ENCODE measurements at places on chromosomes 3 and 15.

- no peak overlapping the region for H3K27ac ChIP-seq
- DNase-seq = no peak
- H3K27me3 ChIP-seq = no peaks in the 10 kb centered on the region
- no peaks in the 10 kb centered on the region for H3K4me1 ChIP-seq
Measured at GRCh38 chr15:82663186-82663600, 16.0 kb upstream of the CPEB1 start.

GRCh38 chr3:159634483-159634882, 354.2 kb upstream of the IL12A start:
- DNase-seq = no peak
- H3K27ac ChIP-seq = no peak overlapping the region
- no peak overlapping the region for H3K4me3 ChIP-seq
- no peaks in the 10 kb centered on the region for H3K27me3 ChIP-seq
- H3K36me3 ChIP-seq = no peaks in the 10 kb centered on the region

DNA sequence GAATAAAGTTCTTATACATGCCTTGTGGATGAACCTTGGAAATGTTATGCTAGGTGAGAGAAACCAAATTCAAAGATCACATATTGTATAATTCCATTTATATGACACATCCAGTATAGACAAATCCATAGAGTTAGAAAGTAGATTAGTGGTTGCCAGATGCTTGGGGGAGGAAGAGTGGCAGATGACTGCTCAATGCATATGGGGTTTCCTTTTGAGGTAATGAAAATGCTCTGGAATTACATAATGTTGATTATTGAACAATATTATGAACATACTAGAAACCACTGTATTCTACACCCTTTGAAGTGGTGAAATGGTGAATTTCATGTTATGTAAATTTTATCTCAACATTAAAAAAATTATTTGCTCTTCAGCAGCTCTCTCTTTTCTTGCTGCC, 100.8 kb downstream of the DHX36 start:
- H3K36me3 ChIP-seq = no peaks in the 10 kb centered on the region
- no peak overlapping the region for H3K4me3 ChIP-seq
- no peak for DNase-seq
- no peak overlapping the region for H3K27ac ChIP-seq

GRCh38 chr3:49120096-49120437, 556 bp downstream of the USP19 start:
- no peaks in the 10 kb centered on the region for H3K27me3 ChIP-seq
- peaks cover 74% of the 10 kb centered on the region for H3K36me3 ChIP-seq
- H3K4me1 ChIP-seq = peaks cover 23% of the 10 kb centered on the region
- DNase-seq = no peak
- peak overlapping the region; percentile 93 for H3K27ac ChIP-seq

- H3K27ac ChIP-seq = no peak overlapping the region
- DNase-seq = no peak
- no peaks in the 10 kb centered on the region for H3K36me3 ChIP-seq
- H3K4me3 ChIP-seq = no peak overlapping the region
- H3K4me1 ChIP-seq = peaks cover 48% of the 10 kb centered on the region
Measured at GRCh38 chr3:182807061-182807460, 13.8 kb downstream of the ATP11B start.

- H3K27ac ChIP-seq = no peak overlapping the region
- peak; percentile 67 for DNase-seq
- no peaks in the 10 kb centered on the region for H3K36me3 ChIP-seq
Measured at GRCh38 chr3:31768479-31769125, 212.5 kb downstream of the OSBPL10 start.

GRCh38 chr3:68988740-68989139, 24.7 kb downstream of the EOGT start:
- no peak overlapping the region for H3K27ac ChIP-seq
- H3K4me1 ChIP-seq = no peaks in the 10 kb centered on the region
- H3K27me3 ChIP-seq = no peaks in the 10 kb centered on the region
- H3K4me3 ChIP-seq = no peak overlapping the region
- no peak for DNase-seq

- H3K36me3 ChIP-seq = no peaks in the 10 kb centered on the region
- no peak for DNase-seq
- no peak overlapping the region for H3K27ac ChIP-seq
- H3K4me1 ChIP-seq = peaks cover 59% of the 10 kb centered on the region
- no peak overlapping the region for H3K4me3 ChIP-seq
Measured at GRCh38 chr15:62430056-62430455, 265.0 kb upstream of the C2CD4B start.

DNA sequence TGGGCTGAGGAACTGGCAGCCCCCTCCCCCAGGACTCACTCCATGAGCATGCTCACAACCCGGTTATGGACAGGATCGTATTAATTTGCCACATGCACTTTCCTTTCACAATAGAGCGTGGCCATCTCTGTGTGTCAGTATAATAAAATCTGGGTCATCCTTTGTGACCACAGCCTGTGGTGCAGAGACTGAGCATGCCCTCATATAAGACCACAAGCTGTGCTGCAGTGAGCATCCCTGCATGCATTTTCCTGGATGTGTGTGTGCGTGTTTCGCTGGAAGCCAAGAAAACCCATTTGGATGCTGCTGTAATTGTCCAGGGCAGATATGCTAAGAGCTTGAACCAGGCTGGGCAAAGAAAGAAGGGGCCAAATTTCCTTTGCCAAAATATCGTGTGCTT, 39.7 kb downstream of the CYP11A1 start:
- H3K27me3 ChIP-seq = no peaks in the 10 kb centered on the region
- no peaks in the 10 kb centered on the region for H3K36me3 ChIP-seq
- no peaks in the 10 kb centered on the region for H3K4me1 ChIP-seq
- H3K27ac ChIP-seq = no peak overlapping the region

- H3K36me3 ChIP-seq = no peaks in the 10 kb centered on the region
- H3K27me3 ChIP-seq = no peaks in the 10 kb centered on the region
- no peak overlapping the region for H3K4me3 ChIP-seq
- DNase-seq = no peak
- H3K4me1 ChIP-seq = no peaks in the 10 kb centered on the region
- H3K27ac ChIP-seq = no peak overlapping the region
Measured at GRCh38 chr3:113174304-113174703, 37.1 kb upstream of the BOC start.

DNA sequence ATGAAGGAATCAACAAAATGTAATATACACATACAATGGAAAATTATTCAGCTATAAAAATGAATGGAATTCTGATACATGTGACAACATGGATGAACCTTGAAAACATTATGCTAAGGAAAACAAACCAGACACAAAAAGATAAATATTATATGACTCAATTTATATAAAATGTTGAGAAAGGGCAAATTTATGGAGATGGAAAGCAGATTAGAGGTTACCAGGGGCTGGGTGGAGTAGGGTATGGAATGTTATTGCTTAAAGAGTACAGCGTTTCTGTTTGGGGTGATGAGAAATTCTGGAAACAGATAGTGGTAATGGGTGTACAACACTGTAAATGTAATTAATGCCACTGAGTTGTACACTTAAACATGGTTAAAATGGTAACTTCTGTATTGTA, 50.9 kb downstream of the EMC4 start:
- no peak overlapping the region for H3K27ac ChIP-seq
- H3K27me3 ChIP-seq = no peaks in the 10 kb centered on the region
- no peaks in the 10 kb centered on the region for H3K36me3 ChIP-seq
- DNase-seq = no peak

- no peaks in the 10 kb centered on the region for H3K4me1 ChIP-seq
- H3K36me3 ChIP-seq = no peaks in the 10 kb centered on the region
- no peak overlapping the region for H3K4me3 ChIP-seq
- DNase-seq = no peak
- no peaks in the 10 kb centered on the region for H3K27me3 ChIP-seq
Measured at GRCh38 chr3:41836360-41837134, 125.4 kb downstream of the ULK4 start.

DNA sequence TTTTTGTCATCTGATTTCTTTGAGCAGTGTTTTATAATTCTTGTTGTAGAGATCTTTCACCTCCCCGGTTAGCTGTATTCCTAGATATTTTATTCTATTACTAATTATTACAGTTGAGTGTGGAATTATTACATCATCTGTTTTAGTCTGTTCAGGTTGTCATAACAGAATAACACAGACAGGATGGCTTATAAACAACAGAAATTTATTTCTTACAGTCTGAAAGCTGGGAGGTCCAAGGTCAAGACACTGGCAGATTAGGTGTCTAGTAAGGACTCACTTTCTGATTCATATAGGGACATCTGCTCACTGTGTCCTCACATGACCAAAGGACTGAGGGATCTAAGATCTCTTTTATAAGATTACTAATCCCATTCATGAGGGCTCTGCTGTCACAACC, 121.3 kb upstream of the THBS1 start:
- no peak overlapping the region for H3K4me3 ChIP-seq
- no peak overlapping the region for H3K27ac ChIP-seq
- no peaks in the 10 kb centered on the region for H3K27me3 ChIP-seq
- H3K36me3 ChIP-seq = no peaks in the 10 kb centered on the region
